Psoas muscle (tissue), 8 donors: ENCODE measurements at places on chromosomes 1 and 21. TPM values are rescaled to one million over a fixed set of nuclear protein-coding genes. Genes with fewer than 3 reads are reported as not detected.

Gene CRB1
- 0.06 TPM for polyA plus RNA-seq

Gene ST6GALNAC5
- 0.06 TPM for polyA plus RNA-seq

Gene CYP4X1
- 0.78 TPM for polyA plus RNA-seq

- H3K36me3 ChIP-seq: no peaks in the 10 kb centered on the region
- H3K4me1 ChIP-seq: peaks cover 7% of the 10 kb centered on the region
- peak; percentile 39 for DNase-seq
- no peak overlapping the region for H3K4me3 ChIP-seq
- no peaks in the 10 kb centered on the region for H3K27me3 ChIP-seq
These were observed 16.3 kb downstream of the COL18A1 start for GRCh38 chr21:45421071-45421845.

DNA sequence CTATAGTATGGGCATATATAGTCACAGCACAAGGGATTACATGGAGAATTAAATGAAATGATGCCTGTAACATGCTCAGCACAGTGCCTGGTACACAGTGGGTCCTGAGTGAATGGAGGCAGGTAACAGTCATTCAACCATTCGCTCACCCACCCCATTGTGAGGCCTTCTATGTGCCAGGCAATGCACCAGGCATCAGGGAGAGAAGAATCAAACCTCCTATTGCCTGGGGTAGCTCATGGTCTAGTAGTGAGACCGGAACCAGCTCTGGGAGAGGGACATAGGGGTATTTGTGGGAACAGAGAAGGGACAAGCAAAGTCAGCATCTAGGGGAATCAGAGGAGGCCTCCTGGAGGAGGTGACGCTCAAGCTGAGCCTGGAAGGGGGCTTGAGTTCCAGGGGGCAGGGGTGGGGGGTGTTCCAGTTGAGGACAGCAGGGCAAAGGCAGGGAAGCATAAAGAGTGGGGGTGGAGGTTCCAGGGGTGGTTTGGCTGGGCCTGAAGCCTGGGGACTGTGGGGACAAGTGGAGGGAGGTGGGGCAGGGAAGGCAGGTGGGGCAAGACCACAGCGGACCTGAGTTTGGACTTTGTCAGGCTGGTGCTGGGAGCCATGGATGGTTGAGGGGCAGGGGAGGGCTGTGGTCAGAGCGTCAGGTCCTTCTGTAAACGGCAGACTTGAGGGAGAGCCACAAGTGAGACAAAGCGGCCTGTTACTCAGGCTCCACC, 591.6 kb downstream of the PTPRU start:
- H3K4me3 ChIP-seq: no peak overlapping the region
- no peak overlapping the region for H3K27ac ChIP-seq
- no peak for DNase-seq
- no peaks in the 10 kb centered on the region for H3K4me1 ChIP-seq

GRCh38 chr1:54403808-54404261, 2.4 kb downstream of the SSBP3 start:
- DNase-seq: no peak
- H3K27me3 ChIP-seq: no peaks in the 10 kb centered on the region
- peak overlapping the region; percentile 91 for H3K4me3 ChIP-seq

GRCh38 chr1:246329900-246330299, 177.2 kb downstream of the SMYD3 start:
- H3K4me1 ChIP-seq: no peaks in the 10 kb centered on the region
- no peaks in the 10 kb centered on the region for H3K36me3 ChIP-seq
- H3K4me3 ChIP-seq: no peak overlapping the region
- H3K27ac ChIP-seq: no peak overlapping the region
- no peak for DNase-seq

GRCh38 chr21:45363921-45364467, 41.0 kb upstream of the COL18A1 start:
- H3K27ac ChIP-seq: peak overlapping the region; percentile 88
- H3K4me1 ChIP-seq: peaks cover 12% of the 10 kb centered on the region
- no peaks in the 10 kb centered on the region for H3K27me3 ChIP-seq
- peak overlapping the region; percentile 11 for H3K4me3 ChIP-seq
- peak; percentile 85 for DNase-seq

- DNase-seq: no peak
- peak within 1 kb of the TSS; percentile 67 for H3K4me3 ChIP-seq
- H3K4me1 ChIP-seq: no peaks in the 10 kb centered on the region
- peaks cover 2% of the 10 kb centered on the region for H3K27me3 ChIP-seq
- H3K27ac ChIP-seq: peak within 1 kb of the TSS; percentile 16
These were observed at the start of gene MAP3K21 for GRCh38 chr1:233327651-233328141. TSS of gene MAP3K21 (plus strand) at chr1:233327724. CDS start at chr1:233328029, 305 bp downstream.

DNA sequence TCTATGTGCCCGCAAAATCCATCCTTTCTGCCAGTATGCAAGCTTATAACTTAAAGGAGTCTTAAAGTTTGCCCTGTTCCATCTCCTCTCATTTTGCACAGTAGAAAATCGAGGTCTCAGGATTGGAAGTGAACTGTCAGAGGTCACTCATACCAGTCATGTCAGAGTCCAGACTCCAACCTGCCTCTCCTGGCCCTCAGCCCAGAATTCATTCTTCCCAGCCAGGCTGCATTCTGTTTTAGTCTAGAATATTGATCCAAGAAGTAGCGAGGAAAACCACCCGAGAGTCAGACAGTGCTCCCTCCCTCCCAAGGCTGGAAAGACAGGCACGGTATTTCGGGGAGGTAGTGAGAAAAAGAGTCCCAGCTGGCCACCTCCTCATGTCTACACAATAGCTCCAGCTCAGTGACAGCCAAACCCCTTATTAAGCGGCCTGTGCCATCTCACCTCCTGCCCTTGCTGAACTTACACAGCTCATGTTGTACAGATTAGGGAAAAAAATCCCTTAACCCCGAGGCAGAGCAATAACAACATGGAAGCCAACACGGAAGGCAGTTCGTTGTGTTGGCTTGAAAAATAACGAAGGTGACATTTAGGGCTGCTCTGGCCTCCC, 89.4 kb downstream of the OMA1 start:
- H3K4me1 ChIP-seq: peaks cover 4% of the 10 kb centered on the region
- no peak for DNase-seq
- no peak overlapping the region for H3K4me3 ChIP-seq
- no peaks in the 10 kb centered on the region for H3K27me3 ChIP-seq
- no peak overlapping the region for H3K27ac ChIP-seq

DNA sequence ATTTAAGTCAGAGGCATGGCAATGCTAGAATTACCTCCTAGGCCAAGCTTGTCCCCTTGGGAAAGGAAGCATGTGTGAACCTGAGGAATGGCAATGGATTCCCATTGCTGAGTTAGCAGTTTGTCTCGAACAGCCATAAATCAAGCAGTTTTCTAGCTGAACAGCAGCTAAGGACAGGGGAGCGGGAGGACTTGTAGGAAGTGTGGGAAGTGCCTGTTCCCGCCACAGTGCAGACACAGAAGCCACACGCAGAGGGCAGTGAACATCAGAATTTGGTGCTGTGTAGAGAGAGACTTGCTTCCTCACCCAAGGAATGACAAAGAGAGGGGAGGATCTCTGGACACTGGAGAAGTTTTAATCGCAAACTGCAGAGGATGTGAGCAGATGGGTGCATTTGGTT, 3.8 kb downstream of the PHGDH start:
- DNase-seq: no peak
- H3K4me1 ChIP-seq: peaks cover 19% of the 10 kb centered on the region
- peaks cover 2% of the 10 kb centered on the region for H3K27me3 ChIP-seq
- no peak overlapping the region for H3K4me3 ChIP-seq
- no peaks in the 10 kb centered on the region for H3K36me3 ChIP-seq
